Hindlimb muscle (tissue), 1 donor: ENCODE measurements at places on chromosomes 3 and 15. TPM values are rescaled to one million over a fixed set of nuclear protein-coding genes. Genes with fewer than 3 reads are reported as not detected.
A peak's percentile ranks its signal among the peaks of the same experiment; 100 is the strongest.

DNA sequence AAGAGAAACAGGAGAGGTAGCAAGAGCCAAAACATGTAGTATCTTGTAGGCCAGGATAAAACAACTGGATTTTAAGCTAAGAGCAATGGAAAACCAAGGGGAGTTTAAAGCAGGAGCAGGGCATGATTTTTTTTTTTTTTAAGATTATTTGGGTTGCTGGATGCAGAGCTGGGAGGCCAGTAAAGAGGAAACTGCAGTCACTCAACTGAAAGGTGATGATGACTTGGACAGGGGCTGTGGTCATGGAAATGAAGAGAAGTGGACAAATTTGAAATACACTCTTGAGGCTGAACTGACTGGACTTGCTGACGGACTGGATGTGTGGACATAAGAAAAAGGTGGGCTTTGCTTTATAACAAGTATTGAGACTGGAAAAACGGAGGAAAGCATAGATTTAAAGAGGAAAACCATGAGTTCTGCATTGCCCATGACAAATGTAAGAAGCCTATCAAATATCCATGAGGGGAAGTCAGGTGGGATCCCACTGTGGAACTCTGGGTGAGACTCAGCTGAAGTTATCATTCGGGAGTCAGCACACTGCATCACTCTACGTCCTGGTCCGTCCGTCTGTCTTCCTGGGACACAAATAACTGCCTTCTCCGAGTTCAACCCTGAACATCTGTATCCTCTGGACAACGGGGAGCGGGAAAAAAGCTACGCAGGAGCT lies 688 bp downstream of the XPC start:
- DNase-seq: no peak

DNA sequence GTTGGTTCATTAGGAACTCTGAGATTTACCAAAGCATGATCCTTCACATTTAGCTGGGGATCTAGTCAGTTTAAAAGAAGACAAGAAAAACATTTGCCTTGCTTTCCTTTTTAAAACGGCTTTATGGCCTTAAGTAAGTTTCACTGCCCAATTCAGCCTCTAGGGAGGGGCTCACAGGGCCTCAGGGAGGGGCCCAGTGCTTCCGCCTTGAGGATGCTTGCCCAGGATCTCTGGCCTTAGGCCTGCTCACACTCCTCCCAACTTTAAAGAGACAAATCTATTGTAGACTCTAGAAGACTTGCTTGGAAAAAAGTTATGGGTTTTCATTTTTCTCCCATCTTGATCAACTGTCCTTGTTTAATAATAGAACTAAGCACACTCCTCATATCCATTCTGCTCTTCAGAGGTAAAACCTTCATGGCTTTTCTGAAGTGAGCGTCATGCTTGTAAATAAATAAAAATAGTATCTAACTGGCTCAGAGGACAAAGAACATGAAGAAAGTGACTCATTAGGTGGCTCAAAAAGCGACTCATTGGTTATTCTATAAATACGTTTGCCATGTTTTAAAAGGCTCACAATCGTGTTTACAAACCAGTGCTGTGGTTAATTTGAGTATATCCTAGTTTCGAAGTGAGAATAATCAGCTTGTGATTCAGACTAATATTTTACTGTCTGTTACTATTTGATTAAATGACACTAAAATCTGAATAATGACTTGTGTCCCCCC lies 13.7 kb downstream of the PDHB start:
- DNase-seq: peak; percentile 42

DNA sequence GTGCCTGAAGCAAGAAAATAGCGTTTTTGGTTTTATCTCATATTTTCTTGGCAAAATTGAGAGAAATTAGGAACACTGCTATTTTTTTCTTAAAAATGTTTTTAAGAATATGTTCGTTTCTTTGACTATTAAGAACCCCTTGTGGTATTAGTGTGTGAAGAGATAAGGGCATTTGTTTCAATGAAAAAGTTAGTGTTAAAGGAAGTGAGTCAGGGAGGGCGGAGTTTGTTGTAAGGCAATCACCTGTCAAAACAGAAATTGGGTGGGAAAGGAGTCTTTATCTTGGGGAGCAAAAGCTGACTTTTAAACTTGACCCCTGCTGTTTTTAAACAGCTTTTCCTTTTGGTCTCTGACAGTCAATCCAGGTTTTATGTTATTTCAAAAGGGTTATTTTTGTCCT lies 4.2 kb downstream of the RAP2B start:
- no peak for DNase-seq

The PSMD6 gene
- polyA plus RNA-seq: 71.1 TPM
